Choroid plexus epithelial cell (primary cell): ENCODE measurements at places on chromosomes 13 and 19.

DNA sequence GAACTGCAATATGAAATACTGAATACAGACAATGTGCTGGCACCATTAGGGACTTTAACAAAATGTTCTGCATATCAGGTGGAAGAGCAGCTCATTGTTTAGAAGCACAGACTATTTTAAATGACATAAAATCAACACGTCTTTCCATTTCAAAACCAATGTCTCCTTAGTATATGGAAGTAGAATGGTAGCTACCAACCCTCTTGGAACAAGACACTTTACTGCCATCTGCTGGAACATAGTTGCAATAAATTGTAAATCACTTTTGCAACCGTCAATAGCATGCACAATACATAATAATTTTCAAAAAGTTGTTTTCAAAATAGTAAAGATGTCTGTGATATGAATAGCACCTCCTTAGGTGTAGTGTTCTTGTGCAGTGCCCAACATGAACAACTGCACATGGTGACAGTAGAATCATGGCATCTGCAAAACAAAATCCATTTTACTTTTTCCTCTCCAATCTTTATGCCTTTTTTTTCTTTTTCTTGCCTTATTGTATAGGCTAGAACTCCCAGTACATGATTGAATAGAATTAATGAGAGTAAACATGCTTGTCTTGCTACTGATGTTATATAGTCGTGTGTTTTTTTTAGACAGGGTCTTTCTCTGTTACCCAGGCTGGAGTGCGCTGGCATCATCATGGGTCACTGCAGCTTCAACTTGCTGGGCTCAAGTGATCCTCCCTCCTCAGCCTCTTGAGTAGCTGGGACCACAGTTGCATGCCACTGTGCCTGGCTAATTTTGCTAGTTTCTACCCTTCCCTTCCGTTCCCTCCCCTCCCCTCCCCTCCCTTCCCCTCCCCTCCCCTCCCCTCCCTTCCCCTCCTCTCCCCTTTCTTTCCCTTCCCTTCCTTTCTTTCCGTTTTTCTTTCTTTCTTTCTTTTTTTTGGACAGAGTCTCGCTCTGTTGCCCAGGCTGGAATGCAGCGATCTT lies 7.8 kb upstream of the LYPD5 start:
- DNase-seq: peak; percentile 85

DNA sequence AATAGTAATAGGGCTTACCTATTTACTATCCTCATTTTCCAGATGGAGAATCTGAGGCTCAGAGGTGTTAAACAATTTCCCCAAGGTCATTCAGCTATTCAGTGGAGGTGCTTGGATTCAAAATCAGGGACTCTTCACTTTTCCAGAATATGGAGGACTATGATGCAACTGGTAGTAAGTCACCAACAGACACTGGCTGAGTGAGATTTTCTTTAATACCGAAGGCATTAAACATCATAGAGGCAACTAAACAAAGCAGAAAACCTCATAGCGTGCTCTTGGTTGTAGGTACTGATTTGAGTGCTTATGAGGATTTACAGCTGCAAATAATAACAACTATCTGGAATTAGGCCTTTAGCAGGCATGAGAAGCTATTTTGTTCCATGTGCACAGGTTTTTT lies 134.4 kb downstream of the DLEU7 start:
- DNase-seq: no peak

GRCh38 chr13:53694814-53695532 lies 666.4 kb downstream of the OLFM4 start:
- DNase-seq: no peak

GRCh38 chr19:4075373-4075772 lies 8.7 kb upstream of the ZBTB7A start:
- DNase-seq: peak; percentile 44

DNA sequence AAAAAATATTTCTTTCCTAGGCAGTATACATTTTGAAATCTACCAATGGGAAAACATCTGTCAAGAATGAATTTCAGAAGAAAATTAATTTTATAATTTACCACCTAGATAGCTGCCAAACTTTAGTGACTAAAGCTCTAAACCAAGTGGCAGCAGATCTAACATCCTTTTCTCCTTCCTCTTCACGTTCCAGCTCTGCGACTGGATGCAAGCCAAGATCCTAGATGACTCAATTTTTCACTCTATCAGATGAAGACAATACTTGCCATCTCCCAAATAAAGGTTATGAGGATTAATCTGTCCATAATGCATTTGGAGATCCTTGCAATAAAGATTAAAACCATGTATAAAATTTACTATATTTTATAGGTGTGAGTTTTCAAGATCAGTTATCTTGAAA lies 66.7 kb upstream of the MIR17HG start:
- DNase-seq: no peak

DNA sequence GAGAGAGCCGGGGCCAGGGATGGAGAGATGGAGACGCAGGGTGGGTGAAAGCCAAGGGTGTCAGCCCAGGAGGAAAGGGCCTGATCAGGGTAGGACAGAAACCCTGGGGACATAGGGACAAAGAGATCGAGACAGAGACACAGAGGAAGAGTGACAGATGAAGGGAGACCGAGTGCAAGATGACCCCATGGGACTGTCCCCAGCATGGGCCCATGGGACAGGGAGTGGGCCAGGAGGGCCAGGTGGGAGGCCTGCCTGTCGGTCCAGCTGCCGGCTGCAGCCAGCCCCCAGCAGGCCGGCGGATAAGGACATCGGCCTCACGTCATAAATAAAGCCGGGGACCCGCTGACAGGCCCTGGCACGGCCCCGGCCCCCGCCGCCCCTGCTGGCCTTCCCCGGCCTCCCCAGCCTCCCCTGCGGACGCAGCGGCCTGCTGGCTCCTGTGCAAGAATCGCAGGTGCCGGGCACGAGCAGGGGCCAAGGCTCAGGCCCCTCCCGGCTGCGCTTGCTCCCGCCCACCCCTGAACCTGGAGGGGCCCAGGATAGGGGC lies 6.3 kb downstream of the REX1BD start:
- no peak for DNase-seq

DNA sequence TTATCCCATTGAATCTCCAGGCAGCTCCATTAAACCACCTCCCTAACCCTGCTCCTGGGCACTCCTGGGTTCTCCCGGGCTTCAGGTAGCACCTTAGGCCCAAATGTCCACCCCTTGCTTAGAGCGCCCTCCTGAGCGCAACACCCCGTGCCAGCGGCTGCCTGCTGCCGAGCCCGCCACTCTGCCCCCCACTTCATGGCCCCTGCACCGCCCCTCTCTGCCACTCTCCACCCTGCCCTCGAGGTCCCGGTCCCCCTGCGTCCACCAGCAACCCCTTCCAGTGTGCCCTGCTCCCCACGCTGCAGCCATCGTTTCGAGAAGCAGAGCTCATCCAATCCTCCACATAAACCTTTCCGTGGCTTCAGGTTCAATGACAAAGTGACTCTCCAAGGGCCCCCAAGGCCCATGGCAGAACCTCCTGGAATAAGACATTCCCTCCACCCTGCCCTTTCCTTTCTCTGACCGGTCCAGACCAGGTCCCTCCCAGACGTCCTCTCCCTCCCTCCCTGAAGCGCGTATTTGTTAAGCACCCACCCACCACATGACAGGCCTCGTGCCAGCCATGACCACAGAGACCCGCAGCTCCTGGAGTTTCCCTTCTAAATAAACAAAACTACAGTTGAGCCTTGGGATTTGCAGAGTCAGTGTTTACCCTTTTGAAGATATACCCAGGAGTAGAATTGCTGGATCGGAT lies 66.6 kb downstream of the ARHGEF18 start:
- DNase-seq: peak; percentile 79

- no peak for DNase-seq
Observed at GRCh38 chr19:2235381-2236063, 607 bp downstream of the PLEKHJ1 start.
